ENCODE measurements at places on chromosomes 1 and 21.

DNA sequence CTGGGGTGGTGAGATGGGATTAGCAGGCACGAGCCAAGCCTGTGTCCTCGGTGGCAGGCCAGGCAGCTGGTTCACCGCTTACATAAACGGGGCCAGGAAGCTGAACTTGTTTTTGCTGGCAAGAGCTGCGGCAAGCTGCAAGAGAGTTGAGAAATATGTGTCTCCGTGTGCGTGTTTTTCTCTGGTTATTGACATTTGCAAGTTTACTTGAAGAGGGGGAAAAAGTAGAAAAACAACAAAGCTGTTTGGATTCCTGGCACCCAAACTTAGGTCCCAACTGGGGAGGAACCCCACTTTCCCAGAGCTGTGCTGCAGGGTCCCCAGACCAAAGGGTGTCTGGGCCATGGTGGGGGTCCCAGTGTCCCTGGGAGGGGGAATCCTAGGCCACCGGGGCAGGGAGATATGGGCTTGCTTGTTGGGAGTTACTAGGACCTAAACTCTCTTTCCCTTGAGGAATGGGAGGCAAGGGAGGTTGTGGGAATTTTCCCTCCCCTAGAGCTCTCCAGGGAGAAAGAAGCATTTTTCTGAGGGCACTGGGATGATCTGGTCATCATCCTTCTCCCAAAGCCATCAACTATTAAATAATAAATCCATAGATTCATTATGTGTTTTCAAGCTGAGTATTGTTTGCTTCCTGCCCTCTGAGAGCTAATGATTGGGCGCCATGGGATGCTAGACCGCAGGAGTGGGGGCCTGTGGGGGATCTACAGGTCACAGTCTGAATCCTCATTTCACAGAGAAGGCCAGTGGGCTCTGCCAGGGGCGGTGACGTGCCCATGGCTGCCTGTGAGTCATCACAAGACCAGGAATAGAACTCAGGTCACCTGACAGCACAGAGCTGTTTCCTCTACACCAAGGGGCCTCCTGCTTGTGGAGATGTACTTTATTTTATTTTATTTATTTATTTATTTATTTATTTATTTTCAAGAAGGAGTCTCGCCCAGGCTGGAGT lies 14.8 kb downstream of the IL6R start:
- peak; percentile 77 for DNase-seq

- no peak for DNase-seq
Measured at GRCh38 chr1:115655306-115655663, 13.5 kb downstream of the VANGL1 start.

GRCh38 chr1:101945884-101946283 lies 50.8 kb downstream of the OLFM3 start:
- no peak for DNase-seq

GRCh38 chr1:60225486-60225885 lies 151.9 kb upstream of the C1orf87 start:
- DNase-seq, result no peak

DNA sequence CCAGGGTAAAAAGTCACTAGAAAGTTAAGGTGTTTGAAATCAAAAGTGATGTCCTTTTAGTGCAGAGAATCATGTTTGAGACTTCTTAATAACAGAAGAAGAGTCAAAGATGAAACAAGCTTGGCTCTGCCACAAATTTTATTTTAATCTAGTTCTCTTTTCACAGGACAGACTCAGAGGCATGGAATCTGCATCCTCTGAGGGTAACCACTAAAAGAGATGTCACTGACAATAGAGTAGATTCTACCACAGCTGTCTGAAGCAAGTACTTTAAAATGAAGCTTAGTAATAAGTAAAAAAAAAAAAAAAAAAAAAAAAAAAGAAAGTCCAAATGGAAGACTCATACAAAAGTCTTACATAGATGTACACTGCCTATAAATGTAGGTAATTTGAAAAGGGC lies 519.7 kb upstream of the PRMT6 start:
- DNase-seq, result no peak

DNA sequence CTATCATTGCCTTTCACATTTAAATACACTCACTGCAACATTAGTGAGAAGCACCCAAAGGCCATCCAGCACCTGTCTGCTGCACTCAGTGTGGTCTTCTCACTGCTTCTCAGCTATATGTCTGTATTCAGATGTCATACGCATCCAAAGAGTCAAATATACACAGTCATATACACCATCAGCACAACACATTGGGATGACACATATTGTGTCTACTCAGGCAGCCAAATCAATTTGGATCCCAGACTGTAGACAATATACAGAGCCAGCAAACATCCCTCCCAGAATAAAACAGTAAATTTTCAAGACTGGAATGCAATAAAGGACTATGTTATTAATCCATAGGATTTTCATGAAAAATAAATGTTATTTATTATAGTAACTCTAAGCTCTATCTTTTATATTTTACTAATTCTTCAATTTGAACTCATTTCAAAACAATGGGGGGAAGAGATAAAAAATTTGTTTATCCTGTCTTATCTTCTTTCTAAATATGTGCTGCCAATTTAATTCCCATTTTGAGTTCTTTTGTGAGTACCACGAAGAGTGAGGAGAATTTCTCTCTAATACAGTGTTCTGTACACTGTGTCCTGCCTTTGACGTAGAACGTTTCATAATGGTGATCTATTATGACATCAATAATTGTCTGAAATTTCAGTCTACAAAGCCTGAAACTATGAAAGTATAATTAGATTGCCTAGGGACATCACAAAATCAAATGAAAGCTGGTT lies 602.2 kb upstream of the CXADR start:
- no peak for DNase-seq

- no peak for DNase-seq
Measured at GRCh38 chr21:25925936-25926335, 191.2 kb downstream of the GABPA start.

- DNase-seq, result no peak
Measured at GRCh38 chr1:170156594-170156993, 10.8 kb downstream of the NTMT2 start.

GRCh38 chr1:52665006-52665941 lies 32.3 kb downstream of the SHISAL2A start:
- DNase-seq, result peak; percentile 41

GRCh38 chr1:60577029-60577428 lies 503.5 kb upstream of the C1orf87 start:
- DNase-seq, result no peak

DNA sequence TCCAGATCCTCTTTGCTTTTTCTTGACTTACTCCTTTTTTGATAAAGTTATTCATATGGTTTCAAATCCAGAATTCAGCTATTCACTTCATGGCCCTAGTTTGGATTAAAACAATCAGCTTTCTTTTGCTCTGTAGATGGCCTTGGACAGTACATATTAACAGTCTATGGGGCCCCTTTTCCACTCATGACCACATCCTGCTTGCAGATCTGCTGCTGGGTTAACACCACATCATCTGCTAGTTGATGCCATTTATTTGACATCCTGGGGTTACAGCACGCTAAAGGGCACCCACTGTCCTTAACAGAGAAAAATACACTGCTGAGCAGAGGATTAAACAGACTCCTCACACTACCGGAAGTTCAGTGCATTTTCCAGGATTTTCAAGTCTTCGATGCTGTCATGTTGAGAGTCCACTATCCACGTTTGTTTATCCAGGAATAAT lies 941 bp upstream of the IFI16 start:
- DNase-seq, result peak; percentile 42

GRCh38 chr1:165898837-165899236 lies 71.4 kb downstream of the UCK2 start:
- no peak for DNase-seq

- DNase-seq, result no peak
Measured at GRCh38 chr1:234256359-234256758, 116.9 kb upstream of the COA6 start.

DNA sequence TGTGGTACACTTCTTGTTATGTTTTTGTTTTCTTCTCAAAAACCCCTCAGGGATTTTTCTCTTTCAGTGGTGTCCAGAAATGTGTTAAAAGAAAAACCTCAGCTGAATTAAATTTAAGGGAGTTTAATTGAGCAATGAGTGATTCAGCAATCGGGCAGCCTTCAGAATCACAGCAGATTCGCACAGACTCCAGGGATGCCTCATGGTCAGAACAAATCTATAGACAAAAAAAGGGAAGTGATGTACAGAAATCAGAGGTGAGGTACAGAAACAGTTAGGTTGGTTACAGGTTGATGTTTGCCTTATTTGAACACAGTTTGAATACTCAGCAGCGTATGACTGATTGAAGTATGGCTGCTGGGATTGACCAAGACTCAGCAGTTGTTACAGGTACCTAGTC lies 86.2 kb downstream of the TLR5 start:
- DNase-seq, result no peak

DNA sequence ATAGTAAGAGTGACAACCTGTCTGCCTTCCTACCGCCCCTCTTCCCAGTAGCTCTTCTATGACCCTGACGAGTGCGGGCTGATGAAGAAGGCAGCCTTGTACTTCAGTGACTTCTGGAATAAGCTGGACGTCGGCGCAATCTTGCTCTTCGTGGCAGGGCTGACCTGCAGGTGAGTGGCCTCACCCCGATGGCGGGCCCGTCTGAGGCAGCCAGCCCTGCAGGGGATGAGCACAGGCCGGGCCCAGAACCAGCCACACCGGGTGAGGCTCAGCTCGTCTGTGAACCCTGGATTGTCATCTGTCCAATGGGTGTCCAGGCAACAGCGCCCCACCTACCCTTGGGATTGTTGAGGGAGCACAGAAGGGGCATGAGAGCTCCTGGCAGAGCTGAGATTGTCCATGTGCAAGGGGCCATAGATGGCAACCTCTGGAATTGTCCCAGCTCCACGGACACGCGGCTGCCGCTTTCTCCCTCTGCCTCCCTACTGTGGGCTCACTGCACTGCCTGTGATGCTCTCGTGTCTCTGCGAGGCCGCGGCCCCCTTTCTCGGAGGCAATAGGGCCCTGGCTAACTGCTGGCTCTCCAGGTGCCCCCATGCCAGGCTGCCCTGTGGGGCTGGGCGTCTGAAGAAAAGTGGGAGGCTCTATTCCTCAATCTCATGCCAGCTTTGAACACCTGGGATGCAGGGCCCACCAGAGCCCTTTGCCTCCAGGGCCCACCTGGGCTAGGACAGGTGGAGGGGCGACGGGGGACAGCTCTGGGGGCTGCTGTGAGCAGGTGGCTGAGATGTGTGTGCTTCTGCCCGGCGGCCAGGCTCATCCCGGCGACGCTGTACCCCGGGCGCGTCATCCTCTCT lies 50.0 kb upstream of the LRRC3 start:
- no peak for DNase-seq

DNA sequence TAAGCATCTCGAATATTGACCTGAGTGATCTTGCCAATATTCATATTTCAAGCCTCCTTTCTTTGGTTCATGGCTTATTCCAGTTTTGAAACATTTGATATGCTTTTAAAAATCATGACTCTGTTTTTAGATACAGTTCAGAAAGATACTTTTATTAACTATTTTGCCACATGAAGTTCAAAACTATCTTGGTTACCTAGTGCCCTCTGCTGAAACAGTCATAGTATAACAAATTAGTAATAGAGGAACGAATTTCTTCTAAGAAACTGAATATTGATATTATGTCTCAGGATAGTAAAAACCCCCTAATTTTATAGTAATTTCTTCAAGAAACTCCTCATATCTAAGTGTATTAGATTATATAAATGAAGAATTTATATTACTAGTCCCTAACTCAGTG lies 52.6 kb upstream of the RC3H1 start:
- no peak for DNase-seq

DNA sequence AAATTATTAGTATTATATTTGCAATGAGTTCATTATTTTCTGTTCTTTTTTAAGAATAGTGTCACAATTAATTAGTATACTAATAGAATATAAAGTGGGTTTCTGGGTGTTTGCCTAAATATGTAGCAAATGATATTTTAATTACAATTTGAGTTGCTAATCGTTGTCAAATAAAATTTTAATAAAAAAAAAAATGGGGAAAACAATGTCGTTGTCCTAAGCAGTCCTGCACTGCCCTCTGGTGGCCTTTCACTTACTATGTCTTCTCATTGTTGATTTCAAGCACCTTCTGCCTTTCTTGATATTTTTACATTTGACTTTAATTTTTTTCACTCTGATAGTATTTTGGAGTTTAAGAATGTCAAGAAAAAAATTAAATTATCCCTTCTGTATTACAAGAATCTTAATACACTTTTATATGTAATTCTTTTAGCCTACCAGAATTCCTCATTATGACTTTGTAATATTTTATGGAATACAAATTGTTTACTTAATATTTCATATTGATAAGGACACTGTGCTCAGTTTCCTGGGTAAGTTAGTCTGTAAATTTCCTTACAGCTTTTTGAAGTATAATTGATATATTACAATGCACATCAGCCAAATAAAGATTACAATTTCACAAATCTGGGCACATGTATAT lies 104.5 kb upstream of the FMN2 start:
- peak; percentile 17 for DNase-seq

GRCh38 chr1:171397851-171398469 lies 84.0 kb downstream of the FMO4 start:
- DNase-seq, result no peak

- no peak for DNase-seq
Measured at GRCh38 chr1:71786218-71786617, 496.1 kb downstream of the NEGR1 start.

DNA sequence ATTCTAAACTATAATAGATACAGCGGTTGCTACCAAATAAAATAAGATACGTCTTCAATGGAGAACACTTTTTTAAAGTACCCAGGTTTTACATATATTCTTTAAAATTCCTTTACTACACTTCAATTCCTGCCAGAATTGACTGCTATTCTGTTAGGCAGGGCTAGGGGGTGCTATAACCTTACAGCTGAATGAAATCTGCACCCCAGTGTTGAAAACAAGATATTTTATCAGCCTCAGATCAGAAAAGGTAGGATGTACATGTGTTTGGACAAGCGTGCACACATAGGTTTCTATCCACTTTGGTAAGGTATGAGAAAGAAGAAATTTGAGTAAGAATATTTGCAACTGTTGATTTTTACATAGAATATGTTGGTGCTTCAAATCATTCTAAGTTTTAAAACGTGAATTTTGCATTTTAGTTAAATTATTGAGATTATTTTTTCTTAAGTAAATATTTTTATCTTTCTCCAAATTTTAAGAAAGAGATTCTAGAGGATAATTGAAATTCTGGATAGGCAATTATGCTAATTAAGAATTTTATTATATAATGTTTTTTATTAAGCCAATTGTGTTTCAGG lies 490.8 kb upstream of the ADGRL4 start:
- peak; percentile 6 for DNase-seq

GRCh38 chr1:102799496-102799895 lies 308.8 kb downstream of the COL11A1 start:
- no peak for DNase-seq

DNA sequence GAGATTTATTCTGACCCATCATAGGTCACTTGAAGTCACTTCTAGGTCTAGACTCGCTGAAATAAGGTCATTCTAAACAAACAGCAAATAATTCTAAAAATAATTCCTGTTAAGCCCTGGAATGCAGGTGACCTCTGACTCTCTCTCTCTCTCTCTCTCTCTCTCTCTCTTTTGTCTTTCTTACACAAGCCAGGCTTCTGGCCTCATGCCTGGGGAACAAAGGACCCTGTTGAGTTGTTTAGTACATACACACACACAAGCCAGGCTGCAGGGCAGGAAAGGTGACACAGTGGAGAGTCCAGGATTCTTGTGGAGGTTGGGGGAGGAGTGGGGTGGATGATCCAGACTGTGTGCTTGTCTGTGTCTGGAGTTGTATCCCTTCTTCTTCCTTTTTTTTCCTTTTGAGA lies 4.0 kb upstream of the MEX3A start:
- no peak for DNase-seq
